Activated T-helper 1 cell treated with anti-CD3 and anti-CD28 coated beads, Interleukin-2, amount 50 U/mL, for 16 hours (primary cell): ENCODE measurements at places on chromosomes 7 and 10.

- DNase-seq = no peak
Observed at GRCh38 chr7:2717293-2718261, 29.6 kb downstream of the AMZ1 start.

DNA sequence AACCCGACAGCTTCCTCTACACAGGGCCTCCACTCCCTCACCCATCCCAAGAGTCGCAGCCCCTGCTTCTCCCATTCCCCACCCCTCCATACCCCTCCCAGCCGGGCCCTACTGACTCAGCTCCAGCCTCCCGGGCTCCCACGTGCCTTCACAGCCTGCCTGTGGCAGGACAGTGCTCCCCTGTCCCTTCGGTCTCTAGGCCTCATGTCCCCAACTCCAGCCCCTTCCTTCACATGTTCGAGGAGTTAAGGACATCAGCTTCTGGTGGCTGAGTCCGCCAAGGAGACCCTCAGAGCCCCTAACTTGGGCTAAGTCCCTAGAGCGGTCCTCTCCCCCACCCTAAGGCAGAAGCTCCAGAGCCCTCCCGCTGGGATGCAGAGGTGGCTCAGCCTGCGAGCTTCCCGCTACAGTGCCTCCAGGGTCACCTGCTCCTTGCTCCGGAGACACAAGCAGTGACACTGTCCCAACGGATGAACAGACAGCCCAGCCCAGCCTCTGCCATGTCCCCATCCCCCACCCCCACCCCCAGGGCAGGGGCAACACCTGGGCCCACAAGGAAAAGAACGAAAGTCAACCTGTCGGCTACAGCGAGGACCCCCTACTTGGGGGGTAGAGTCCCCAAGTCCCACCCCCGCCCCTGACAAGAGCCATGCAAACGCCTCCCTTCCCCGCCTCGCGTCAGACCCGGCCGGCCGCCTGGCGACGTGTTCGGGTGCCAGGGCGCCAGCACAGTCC lies 716 bp downstream of the SMARCD3 start:
- no peak for DNase-seq

GRCh38 chr7:20831956-20832355 lies 45.3 kb upstream of the SP8 start:
- no peak for DNase-seq

DNA sequence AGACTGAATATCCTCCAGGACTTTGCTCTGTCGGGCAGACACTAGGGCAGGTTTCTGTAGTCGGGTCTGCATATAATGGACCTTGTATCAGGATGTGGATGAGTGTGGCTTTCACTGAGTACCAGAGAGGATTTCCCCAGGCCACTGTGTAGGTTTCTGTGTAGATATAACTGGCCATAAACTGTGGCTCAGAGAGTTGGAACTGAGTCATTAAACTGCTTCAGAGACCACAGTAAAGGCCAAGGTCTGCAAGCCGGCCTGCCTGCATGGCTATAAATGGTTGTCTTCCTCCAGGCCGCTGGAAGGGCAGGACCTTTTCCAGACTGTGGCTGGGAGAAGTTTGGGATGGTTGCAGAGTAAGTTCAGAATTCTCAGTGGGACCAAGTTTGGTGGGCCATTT lies 16.9 kb downstream of the ZNF92 start:
- DNase-seq = no peak

DNA sequence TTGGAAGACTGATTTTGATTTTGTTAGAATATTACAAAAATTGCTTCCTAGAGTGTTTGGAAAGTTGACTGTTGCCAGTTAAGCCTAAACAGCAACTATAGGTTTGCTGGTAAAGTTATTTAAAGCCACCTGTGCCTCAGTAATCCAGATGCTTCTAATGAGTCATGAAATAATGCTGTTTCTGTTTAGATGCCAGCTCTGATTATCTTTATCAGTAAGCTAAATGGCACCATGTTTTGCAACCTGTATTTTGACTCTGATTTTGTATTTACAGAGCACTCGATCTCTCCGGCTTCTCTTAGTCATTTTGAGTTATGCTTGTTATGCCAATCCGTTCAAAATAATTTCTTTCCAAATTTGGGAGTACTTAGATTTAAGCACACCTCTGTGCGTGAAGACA lies 366.1 kb downstream of the EXOC4 start:
- no peak for DNase-seq

DNA sequence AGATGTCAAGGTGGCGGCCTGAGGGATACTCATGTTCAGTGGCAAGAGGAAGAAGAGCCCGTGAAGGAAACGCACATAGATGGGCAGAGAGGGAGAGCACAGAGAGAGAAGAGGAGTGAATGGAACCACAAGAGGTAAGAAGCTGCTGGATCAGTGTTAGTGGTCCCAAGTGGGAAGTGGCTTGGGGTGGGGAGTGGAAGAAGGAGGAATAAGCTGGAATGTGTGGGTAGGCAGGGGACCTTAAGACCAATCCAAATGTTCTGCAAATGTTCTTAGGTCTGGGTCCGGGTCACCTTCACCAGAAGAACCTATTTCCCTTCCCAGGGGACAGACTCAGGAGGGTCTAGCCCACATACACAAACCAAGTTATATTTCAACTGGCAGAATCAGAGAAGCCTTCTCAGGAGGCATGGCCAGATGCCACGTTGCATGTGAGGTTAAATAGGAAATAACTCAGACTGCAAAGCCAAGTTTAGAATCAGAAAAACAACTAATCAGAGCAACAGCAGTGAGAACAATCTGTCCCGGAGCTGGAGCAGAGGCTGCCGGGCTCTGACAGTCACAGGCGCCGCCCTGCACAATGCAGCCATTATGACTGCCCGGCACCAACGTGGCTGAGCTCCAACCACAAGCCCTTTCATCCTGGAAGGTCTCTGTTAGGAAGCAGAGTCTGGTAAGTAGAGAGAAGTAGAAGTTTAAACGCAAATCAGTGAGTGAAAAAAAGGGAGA lies 78.6 kb upstream of the ARMC3 start:
- no peak for DNase-seq

DNA sequence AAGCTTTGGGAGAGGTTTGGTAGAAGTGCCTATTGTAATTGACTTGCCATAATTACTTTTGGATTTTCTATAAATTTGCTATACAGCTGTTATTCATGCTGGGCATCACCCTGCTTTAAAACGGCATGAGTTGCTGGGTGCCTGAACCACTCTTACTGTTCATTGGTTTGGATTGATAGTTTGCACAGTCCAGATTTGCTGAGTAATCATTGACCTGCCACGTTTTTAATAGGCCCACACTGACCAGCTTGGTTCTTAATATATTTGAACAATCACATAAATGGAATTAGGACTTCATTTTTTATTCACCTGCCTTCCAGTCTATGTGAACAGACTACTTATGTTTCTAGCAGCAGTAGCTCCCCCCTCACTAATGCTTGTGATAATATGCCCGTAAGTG lies 630.8 kb downstream of the SDK1 start:
- DNase-seq = no peak

GRCh38 chr7:26162431-26162830 lies 10.4 kb downstream of the NFE2L3 start:
- DNase-seq = no peak

DNA sequence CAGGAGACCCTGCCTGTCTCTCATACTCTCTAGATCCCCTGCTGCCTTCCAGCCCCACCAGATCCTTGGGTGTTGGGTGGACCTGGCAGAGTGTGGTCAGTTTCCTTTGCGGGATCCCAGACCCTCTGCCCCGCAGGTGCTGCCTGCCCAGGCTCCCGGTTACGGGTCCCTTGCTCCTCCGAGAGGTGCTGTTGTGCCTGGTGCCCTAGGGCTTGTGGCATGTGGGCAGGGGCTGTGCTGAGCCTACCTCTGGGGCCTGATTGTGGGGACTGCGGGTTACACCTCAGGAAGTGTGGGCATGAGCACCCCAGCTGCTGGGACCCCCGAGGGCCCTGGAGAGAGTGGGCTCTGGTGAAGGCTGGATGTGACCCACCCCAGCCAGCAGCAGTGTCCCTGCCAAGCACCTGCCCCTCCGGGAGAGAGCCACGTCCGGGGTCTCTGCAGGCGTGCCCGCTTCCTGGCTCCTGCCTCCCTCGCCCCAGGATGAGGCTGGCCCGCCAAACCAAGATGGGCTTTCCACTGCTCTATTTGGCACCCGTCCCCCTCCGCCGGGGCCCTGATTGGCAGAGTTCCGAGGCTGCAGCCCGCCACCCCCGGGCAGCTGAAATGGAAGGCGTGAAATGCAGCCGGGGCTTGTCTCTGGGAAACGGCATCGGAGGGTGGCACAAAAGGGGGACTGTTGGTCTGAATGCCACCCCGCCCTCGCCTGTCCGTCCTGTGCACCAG lies 17.0 kb downstream of the CLIP2 start:
- no peak for DNase-seq

DNA sequence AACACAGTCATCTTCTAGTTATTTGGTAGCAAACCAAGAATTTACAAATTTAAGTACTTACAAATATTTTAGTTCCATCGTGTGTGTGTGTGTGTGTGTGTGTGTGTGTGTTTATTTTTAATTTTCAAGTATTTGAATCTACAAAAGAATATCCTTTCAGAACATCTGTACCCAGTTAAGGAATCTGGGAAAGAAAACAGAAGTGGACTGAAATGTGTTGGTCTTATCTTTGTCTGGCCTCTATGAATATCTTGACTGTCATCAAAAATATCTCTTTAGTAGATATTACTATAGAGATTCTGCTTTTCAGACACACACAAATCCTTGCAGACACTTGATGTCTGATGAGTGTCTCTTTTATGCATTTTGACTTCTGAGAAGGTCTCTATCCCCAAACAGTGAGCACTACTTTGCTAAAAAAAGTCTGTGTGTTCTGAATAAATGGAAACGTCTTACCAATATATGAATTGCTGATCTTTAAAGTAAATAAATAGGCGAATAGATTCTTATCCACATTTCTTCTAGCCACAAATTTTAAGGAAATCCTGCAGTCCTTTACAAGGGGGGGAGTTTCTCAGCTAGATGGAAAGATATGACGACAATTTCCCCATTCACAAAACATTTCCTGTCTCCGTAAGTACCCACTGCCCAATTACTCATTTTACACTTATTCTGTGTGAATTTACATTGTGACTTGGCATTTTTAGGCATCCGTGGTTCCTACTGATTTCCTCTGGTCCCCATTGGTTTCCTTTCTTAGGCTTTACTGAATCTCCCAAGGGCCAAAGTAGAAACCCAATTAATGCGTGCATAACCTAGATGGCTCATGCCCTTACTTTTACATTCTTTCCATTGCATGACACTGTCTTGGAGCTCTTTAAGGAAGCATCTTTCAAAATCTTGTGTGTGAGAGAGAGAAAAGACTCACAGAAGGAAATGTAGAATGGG lies 36.0 kb downstream of the NRCAM start:
- no peak for DNase-seq

- DNase-seq = no peak
Observed at GRCh38 chr7:124366118-124366517, 333.3 kb upstream of the TMEM229A start.

DNA sequence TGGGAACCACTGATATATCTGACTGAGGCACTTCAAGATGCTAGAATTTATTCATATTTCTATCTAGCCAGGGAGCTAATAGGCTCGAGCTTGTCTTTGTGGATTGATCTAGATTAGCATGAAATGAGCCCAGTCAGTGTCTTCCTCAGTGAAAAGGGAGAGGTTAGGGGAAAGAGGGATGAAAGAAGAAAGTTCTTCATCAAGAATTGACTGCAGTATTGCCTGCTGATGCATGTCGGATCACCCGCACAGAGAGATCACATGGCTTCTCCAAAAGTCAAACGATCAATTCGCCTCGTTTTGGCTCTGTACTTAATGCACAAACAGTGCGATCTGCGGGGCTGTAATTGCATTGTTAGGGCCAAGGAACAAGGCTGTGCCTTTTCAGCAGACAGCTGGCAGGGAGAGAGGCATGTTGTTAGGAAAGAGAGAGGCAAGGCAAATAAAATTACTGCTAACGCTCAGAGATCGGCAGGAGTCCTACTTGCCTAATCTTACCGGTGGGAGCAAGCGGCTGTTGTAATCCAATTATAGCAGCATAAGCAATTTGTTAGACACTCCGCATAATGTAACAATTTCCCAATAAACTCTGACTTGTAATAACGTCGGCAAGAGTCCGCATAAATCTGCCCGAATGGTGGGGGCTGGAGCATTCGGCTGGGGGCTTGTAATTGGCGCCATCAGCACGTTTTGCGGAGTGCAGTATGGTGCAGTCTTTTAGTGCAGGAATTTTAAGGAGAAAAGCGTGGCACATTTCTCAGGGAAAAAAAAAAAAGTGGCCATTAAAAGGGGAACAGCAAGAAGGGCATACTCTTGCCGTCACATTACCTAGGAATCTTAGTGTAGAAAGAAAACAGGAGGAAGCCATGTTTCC lies 102.1 kb downstream of the POLL start:
- no peak for DNase-seq

DNA sequence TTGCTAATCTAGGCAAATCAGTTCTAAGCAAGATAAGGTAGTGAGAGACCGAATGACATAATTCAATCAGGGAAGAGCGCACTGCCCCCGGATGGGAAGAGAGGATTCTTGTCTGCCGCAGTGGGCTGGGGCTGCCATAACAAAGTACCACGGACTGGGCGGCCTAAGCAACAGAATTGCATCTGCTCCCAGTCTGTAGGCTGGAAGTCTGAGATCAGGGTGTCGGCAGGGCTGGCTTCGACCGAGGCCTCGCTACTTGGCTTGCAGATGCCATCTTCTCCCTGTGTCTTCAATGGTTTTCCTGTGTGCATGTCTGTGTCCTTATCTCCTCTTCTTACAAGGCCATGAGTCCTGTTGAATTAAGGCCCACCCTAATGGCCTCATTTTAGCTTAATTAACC lies 59.7 kb upstream of the TMEM72 start:
- DNase-seq = no peak

GRCh38 chr7:85699482-85699881 lies 512.6 kb upstream of the SEMA3D start:
- DNase-seq = no peak

DNA sequence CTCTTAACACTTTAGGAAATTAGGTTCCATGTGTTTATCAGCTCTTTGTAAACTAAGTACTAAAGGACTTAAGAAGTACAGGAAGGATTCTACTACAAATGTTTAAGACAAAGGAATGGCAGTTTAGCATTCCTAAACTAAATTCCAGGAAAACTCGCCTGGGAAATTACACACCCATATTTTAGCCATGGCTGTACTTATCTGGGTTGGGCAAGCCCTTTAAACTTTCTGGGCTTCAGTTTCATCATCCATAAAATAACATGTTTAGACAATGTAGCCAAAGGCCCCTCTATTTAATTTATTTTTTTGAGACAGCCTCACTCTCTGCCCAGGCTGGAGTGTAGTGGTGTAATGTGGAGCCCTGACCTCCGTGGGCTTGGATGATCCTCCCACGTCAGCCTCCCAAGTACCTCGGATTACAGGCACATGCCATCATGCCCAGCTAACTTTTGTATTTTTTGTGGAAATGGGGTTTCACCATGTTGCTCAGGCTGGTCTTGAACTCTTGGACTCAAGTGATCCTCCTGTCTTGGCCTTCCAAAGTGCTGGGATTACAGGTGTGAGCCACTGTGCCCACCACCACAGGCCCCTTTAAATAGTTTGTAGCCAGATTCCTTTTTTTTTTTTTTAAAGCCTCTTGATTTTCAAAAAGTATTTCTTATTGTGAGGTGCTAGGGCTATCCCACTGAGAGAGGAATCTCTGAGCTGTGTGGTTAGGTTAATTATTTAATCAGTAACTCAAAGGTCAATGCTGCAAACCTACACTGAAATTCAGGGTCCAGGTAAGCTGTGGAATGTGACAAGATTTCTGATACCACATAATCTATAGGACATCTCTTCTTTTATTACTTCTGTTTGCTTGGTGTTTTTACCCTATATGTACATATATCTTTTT lies 32.1 kb downstream of the TMEM60 start:
- no peak for DNase-seq
